Brain microvascular endothelial cell (primary cell): ENCODE measurements at places on chromosomes 6 and 20.

DNA sequence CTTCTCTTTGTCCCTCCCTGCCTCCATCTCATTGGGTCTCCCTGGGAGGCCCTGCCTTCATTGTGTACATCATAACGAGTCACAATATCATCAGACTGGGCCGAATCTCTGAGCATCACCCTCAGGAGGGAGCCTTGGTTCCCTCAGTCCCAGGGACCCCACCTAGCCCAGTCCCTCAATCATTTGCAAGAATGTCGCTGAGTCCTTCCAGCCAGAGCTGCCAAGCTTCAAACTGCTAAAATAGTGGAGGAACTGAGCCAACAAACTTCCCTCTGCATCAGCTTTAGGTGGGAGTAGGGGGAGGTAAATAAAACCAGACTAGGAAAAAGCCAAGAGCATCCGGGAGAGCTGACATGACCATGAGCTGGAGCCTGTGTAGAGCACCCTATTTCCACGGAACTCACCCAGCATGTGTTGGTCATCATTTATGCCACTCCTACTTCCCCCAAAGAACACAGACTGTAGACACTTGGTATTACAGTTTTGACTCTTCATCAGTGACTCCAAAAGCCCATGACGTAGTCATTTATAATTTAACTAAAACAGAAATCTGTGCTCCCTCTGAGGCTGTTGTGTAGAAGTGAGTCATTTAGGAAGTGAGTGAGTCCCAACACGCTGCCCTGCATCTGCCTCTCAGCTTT, 28.8 kb upstream of the IL17A start:
- DNase-seq, result peak; percentile 1

DNA sequence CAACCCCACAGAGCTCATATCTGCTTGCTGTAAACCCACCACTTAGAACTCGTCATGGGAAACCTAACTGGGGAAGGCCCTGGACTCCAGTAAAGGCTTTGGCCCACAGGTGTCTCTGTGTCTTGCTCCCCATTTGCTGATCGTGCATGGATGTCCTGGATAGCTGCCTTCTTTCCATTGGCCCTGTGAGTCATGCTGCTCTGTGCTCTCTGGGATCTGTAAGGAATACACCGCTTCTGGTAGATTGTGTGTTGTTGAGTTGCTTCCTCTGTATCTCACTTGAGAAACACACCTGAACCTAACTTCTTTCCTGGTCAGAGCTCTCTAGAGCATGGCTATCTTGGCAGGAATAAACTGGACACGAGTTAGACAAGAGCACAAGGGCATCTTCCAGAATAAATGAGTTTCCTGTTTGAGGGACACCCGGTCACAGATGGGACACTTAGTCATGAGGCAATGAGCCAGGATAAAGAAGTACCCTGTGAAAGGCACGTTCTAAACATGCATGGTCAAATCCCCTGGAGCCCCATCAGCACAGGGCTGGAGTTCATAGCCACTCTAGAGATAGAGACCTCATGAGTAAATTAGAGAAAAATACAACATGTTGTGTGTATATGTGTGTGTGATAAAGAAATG, 99.6 kb upstream of the TMEM170B start:
- no peak for DNase-seq

- peak; percentile 5 for DNase-seq
These were observed 547.6 kb downstream of the HAO1 start for GRCh38 chr20:7392542-7393206.

DNA sequence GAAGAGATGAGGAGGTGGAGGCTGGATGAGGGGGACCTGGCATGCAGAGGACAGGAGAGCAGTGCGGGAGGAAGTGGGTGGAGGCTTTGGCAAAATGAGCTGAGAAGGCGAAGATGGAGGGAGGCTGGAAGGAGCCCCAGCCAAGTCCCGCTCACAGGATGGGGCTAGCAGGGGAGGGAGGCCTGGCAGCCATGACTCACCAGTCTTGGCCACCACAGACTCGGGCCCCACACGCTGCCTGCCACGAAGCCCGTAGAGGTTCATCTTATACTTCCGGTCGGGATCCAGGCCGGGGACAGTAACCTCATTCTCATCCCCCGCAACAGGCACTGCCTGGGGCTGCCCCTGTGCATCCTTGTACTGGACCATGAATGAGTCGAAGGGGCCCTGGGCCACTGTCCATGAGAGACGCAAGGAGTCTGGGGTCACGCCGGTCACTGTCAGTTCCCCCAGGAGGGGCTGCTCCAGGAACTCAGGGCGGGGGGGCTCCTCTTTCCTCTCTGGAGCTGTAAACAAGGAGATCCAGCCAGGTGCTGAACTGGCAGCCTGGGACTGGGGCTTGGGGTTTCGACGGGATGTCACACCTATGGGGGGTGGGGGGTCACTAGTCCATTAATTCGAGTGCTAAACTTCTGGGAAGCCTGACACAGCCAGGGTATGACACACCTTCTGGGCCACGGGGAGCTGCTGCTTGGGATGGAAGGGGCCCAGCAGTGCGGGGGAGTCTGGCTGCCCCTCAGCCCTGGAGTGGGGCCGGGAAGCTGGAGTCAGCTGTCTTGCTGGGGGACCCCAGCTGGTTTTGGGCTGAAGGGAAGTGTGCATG, 27.8 kb downstream of the TNXB start:
- DNase-seq, result peak; percentile 83

GRCh38 chr6:110564703-110565421, 88.4 kb upstream of the SLC22A16 start:
- no peak for DNase-seq

GRCh38 chr20:56809668-56810067, 180.6 kb downstream of the TFAP2C start:
- no peak for DNase-seq

DNA sequence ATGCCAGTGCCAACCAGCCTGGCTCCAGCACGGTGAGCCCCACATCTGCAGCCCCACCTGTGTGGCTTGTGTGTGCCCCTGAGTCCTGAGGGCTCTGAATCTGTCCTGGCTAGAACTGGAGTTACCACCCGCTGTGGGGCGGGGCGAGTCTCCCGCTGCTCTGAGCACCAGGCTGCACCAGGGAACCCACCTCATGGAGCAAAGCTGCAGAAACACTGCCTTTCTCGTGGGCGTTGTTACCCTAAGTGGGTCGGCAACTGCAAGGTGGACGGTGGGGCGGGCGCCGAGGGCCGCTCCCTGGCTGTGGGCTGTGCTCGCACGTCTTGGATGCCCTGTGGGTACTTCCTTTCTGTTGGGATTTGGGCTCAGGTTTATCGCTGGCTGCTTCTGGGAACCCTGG, 12.7 kb upstream of the ZBTB46 start:
- no peak for DNase-seq

GRCh38 chr20:59939052-59939878, 840 bp downstream of the PPP1R3D start:
- DNase-seq, result no peak

DNA sequence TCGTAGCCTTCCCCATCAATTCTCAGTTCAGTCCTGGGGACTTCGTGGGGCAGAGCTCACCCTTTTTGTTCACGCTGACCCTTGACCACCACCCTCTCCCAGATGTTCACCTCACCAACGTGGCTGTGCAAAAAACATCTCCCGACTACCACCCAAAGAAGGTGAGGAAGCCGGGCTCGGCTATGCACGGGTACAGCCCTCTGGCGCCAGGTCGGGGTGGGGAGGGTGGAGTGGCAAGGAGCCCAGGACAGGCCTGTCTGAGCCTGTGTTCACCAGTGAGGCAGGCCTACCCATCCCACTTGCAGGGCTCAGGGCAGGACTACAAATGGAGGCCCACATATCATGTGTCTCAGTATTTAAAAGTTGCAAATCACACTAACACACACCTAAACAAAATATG, 18.1 kb downstream of the PDRG1 start:
- DNase-seq, result no peak

- peak; percentile 90 for DNase-seq
These were observed 31.9 kb downstream of the NSFL1C start for GRCh38 chr20:1434571-1435336.

DNA sequence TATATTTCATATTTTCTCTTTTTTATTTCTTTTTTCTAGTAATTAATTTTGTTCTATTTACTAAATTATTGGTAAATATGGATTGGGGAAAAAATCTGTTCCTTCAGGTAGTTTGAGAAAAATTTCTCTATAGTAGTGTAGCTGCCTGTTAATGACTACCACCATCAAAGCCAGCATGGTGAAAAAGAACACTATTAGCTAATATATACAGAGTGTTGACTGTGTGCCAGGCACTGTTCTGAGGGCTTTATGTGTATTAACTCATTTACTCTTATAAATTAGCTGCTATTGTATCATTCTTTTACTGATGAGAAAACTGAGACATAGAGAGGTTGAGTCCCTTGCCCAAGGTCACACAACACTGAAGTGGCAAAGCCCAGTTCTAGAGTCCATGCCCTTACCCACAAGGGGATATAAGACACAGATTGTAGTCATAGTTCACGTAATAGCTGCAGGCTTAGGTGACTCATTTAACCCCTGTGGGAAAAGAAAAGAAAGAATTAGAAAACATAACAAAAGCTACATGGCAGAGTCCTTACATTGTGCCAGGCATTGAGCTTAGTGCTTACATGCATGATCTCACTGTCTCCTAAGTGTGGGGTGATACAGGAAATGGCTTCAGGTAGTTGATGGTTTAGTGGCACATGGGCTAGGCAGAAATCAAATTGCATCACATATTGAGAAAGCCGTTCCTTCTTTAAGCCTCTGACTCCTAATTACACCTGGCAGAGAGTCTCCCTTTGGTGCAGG, 12.2 kb upstream of the AKIRIN2 start:
- DNase-seq, result peak; percentile 73

- DNase-seq, result no peak
These were observed 164.8 kb downstream of the BACH2 start for GRCh38 chr6:90131614-90132423.

DNA sequence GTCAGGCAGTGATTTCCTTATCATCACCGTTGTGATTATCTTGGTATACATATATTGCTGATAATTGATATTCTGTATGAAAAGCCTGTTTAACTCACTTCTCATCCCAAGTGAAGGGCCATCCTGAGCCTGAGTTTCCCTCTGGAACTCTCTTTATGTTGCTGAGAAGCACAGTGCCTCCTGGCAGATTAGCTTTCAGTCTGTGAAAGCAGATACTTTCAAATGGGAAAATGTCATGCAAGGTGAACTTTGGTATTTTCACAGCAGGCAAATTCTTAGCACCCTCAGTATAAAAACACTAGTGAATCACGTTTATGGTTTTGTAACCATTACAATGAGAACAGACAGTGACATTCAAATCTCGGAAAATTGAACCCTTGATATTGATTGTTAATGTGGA, 151.6 kb downstream of the PRIM2 start:
- DNase-seq, result no peak

DNA sequence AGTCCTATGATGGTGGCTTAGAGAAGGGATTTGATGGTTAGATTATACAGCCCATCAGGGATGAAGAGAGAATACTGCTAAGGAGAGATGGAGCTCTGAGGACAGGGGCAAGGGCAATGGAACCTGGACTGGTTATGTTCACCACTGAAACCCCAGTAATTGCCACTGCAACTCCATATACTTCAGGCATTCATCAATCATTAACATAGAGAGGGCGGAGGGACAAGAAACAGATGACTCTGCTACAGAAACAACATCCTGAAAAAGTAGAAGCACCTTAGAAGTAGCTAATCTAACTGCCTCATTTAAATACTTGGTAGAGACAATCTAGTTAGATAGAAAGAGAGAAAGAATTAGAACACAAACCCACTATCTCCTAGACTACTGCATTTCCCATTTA, 89.8 kb downstream of the MDN1 start:
- no peak for DNase-seq

DNA sequence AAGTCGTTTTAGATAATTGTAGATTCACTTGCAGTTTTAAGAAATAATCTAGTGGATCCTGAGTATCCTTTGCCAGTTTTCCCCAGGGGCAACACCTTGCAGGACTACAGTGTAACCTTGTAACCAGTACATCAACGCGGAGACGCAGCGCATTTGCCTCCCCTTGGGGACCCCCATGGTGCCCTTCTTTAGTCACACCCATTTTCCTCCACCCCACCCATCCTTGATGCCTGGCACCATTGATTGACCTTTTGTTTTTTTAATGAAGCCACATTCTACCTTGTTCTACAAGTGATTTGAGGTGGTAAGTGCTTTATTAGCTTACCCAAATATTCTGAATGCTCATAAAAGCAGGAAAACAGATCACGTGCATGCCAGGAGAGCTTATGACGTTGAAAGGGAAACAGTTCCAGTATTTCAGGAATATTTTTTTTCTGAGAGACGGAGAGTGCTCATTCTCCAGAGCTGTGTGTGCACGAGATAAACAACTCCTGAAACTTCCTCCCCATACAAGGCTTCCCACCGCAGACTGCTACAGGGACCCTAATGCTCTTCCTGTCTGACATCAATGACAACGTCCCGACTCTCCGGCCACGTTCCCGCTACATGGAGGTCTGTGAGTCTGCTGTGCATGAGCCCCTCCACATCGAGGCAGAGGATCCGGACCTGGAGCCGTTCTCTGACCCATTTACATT, 35.7 kb downstream of the CDH26 start:
- no peak for DNase-seq

DNA sequence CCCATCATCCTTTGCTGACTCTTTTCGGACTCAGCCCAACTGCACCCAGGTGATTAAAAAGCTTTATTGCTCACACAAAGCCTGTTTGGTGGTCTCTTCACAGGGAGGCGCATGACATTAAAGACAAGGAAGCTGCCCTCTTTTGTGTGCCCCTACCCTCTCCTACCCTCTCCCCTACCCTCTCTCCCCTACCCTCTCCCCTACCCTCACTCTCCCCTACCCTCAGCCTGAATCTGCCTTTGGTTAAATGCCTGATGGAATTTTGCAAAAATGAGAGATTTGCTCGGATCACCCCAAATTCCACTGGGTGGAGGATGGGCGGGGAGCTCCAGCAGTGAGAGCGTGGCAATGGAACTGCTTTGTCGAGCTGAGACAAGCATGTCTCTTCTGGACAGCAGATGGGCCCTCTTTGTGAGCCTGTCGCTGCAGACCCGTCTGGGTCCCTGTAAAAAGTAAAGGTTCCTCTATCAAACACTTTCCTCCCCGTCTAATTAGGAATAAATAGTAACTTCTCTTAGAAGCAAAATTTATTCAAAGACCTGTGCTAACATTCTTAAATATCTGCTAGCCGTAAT, 76.4 kb upstream of the MLN start:
- DNase-seq, result no peak

GRCh38 chr6:11515763-11516162, 21.8 kb upstream of the TMEM170B start:
- no peak for DNase-seq

GRCh38 chr6:163944897-163945296, 530.4 kb downstream of the QKI start:
- DNase-seq, result no peak

DNA sequence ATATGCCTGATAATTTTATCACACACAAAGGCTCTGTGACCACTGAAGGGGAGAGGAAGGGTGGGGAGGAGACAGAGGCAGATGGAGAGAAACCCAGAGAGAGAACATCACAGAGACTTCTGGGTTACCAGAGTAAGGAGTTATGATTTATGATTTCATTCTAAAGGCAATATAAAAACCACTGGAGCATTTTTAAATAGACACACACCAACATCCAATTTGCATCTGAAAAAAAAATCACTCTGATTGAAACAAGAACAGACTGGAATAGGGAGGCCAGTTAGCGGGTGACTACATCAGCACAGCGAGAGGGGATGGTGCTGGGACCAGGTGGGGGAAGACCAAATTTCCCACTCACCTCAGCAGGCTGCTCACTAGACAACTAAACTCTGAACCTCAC, 104.8 kb downstream of the AGPAT4 start:
- no peak for DNase-seq

GRCh38 chr20:42152575-42152974, 534.4 kb upstream of the CHD6 start:
- no peak for DNase-seq
